ENCODE measurements at places on chromosomes 3 and 15. TPM values are rescaled to one million over a fixed set of nuclear protein-coding genes. Genes with fewer than 3 reads are reported as not detected.

Gene SLC25A36
- total RNA-seq, result 58.9 TPM

Gene SERINC4
- total RNA-seq, result 0.28 TPM

Gene ARRDC4
- total RNA-seq, result 1.0 TPM

Gene PEX5L
- 0.12 TPM for total RNA-seq

Gene HIGD2B
- not detected for total RNA-seq

- DNase-seq, result no peak
These were observed 169.7 kb upstream of the AGTR1 start for GRCh38 chr3:148528024-148528423.

DNA sequence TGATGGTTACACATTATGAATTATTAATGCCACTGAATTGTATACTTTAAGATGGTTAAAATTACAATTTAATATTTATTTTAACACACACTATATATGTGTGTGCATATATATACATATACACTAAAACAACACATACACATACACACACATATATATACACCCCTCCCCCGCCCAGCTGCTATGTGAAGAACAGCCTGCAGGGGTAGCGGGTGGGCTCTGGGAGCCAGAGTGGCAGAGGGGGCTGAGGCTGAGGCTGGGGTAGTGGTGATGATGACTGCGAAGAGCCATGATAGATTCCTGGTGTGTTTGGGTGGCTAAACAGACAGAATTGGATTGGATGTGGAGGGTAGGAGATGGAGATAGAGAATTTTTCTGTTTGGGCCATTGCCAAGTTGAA lies 39.4 kb upstream of the APEH start:
- DNase-seq, result no peak

DNA sequence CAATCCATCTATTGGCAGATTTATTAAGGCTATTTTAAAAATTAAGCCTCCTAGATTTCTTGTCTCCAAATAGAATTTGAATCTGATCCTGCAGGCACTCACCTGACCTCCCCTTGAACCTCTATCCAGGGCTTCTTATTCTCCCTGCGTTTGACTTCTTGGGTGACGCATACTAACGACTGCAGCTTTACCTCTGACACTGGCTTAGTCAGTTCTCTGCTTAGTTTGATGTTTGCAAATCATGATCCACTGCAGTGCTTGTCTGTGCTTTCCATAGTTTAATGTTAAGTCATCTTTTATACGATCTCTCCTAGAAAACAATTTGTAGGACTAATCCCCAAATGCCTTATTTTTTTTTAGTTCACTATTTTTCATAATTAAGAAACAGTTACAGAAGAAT lies 233.1 kb downstream of the ROBO1 start:
- DNase-seq, result no peak

All from activated CD4-positive, alpha-beta T cell treated with anti-CD3 and anti-CD28 coated beads, Interleukin-2, amount 10 ng/mL, durations not matched to agents 24 days and 14 days (primary cell).